ENCODE measurements at places on chromosomes 16 and 17.
A peak's percentile ranks its signal among the peaks of the same experiment; 100 is the strongest.

DNA sequence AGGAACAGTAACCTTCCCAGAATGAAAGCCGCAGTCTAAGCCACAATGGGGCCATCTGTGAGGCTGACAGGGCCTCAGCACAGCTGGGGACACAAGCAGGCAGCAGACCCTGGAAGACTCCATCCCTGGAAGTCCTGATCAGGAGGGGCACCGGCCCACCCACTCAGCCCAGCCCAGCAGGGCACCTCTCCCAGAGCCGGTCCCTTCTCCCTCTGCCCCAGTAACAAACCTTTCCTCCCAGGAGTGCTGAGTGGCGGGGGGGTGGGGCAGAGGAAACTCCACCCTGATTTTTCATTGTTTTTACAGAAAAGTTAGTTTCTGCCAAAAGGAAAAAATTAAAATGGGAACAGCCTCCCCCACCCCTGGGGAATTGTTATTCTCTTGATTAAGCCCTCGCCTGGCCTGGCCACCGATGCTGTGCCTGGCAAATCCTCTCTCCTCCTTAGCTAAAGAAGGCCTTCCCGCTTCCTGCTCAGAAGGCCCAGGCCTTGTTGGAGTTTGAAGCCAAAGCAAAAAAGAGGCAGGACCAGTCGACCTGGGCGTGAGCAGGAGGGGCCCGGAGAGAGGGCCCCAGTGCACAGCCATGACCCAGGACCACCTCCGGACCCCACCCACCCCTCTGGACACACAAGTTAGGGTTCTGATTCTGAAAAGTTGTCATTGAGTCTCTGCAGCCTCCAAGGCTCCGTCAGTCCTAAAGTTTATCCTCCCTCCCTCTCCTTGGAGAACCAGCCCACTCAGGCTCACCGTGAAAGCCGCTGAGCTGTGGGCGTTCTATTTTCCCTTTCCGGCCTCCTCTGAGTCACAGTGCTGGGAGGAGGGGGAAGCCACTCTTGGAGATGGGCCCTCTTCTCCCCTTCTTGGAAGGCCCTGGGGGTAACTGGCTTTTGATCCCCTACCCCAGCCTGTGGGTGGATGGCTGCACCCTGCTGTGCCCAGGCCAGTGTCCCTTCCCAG, 128.4 kb upstream of the TNRC6C start:
- peak; percentile 86 for DNase-seq

DNA sequence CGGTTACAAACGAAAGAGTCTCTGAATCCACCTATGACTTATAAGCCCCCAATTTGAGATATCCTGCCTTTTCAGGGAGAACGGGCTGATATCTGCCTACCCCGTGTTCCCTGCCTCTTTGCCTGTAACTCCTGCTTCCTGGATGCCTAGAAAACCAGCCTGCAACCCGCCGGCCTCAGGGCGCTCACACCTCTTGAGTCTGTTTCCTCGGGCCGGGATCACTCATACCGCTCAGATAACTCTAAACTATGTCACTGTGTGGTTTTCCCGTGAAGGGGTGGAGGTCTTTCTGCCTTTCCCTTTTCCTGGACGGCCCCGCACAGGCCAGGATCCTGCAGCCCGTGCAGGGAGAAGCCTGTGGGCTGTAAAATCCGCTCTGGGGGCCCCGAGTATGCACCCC, 10.4 kb downstream of the RPUSD1 start:
- DNase-seq = peak; percentile 8

GRCh38 chr17:80507965-80508364, 31.6 kb upstream of the NPTX1 start:
- DNase-seq = no peak

DNA sequence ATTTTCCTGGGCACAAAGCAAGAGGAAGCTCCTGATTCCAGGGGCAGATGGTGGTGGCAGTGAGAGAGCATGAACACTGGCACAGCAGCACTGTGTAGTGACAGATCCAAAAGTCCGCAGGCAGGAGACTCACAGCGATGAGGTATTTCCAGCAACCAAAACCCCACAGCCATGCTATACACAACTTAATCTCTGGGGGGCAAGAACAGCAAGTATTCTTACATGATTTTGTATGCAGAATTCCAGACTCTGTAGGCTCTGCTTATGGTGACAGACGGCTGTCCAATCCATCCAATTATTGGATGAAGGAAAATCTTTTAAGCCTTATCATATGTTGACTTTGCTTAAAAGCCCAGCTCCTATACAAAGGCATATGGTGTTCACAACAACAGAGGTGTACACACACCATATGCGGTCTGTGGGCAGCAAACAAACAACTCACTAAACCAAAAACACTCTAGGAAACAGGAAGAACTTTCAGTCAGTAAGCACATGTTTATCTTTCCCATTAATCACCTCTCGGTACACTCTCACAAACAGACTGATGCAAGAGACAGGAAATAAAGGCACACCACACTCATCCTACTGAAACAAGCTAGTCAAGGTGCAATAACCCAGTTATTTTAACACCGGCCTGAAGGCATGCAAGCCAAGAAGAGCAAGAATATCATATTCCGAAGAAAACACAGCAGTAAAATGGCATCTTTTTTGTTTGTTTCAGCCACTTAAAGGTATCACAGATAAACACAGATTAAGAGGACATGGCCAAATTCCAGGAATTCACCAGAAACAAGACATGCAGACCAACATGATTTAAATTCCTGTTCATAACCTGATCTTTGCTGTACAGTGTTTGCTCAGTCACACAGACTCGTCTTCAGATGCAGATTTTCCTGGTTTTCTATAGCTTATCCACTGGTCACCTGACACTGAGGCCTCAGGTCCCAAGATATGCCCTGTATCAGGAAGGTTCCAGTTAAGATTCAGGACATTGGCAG, 47.8 kb downstream of the ERN1 start:
- peak; percentile 81 for DNase-seq

DNA sequence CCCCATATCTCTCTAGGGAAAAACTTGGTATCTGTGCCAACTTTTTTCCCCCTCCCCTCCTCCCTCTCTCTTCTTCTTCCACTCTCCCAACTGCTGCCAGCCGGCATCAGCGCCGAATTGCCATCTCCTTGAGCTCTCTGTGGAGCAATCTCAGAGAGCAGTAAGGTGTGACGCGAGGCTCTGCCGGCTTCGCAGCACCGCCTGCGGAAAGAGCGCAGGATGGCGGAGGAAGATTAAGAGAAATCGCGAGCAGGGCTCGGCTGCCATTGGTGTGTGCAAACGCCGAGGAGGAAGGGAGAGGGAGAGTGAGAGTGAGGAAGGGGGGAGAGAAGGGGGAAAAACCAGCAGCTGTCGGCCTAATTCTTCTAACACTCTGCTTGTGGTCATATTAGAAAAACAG, 44.2 kb downstream of the NEUROD2 start:
- no peak for DNase-seq

DNA sequence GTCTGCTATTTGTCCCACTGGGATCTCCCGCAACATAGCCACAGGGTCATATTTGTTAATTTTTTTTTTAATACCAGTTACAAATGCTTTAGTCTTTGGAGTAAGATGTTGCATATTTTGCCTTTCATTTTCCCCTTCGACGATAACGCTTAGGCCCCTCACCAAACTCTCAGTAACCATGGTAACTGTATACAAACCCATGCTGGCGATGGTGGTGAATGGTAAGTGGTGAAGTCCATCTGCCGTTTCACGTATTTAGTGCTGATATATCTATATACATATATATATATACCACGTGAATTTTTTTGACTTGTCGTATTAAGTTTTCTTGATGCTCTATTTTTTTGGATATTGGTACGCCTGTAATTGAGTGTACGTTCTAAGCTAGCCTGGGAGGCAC, 263.7 kb downstream of the RBFOX1 start:
- DNase-seq = no peak

DNA sequence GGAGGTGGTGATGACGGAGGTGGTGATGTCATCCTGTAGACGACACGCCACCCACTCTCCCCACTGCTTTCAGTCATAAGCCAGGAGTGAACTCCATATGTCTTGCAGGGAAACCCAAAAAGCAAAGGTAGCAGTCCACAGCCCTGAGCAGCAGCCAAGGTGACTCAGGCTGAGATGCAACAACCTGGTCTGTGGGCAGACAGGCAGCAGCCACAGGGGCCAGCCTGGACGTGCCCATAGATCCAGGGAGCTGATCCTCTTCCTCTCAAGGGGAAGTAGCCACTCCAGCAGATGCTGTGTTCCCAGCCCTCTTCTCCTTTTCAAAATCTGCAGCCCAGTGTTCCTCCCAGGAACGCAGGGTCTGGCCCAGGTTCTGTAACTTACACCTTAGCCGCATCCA, 17.3 kb upstream of the CIITA start:
- no peak for DNase-seq

- DNase-seq = peak; percentile 93
These were observed 67.0 kb downstream of the CENPV start for GRCh38 chr17:16286009-16286946.

DNA sequence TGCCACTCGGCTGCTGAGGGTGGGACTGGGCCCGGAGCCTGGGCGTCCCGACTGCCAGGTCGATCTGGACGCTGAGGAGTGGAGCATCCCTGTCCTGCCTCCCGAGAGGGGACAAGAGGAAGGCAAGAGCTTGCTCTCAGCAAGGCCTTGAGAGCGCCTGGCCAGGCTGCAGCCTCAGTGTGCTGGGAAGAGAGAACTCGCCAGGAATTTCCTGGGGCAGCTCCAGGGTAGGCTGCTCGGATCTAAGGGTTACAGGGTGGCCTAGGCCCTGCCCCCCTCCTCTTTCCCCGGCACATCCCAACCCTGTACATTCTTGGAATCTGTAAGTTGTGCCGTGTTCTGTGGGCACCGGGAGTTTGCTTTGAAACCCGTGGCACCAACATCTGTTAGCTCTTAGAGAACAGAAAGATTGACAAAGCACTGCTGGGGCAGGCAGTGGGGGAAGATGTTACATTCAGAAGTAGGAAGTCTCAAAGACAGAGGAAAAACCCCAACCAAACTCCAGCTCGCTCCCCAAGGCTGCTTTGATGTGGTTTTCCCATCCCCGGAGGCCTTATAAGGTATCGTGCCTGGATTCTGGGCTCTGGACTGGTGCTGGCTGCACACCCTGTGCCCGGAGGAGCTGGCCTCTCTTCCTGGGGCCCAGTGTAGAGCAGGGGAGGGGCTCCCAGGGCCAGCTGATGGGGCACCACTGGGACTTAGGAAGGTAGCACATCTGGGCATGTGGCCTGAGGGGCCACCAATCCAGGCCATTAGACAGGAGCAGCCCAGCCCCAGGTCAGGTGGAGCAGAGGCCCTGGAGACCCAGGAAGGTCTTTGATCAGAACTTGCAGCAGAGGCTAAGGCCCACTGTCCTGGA, 55.2 kb downstream of the NKD1 start:
- DNase-seq = peak; percentile 48

GRCh38 chr16:15897834-15898254, 9.4 kb upstream of the CEP20 start:
- DNase-seq = peak; percentile 63

DNA sequence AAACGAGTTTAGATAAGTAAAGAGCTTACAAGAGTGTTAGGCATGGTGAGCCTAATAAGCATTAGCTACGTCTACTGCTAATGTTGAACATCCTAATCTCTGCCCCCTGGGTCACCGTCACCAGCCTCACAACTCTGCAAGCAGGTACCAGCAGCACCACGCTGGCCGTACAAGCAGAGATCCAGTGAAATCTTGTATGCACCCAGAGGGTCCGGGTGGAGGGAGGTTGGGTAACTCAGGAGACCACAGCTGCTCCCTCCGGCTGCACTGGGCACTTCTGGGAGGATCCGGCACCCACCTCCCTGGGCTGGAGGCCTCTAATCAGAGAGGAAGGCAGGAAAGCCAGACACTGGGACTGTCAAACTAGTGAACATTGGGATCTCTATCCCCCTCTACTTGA, 8.4 kb upstream of the OR1F1 start:
- no peak for DNase-seq

DNA sequence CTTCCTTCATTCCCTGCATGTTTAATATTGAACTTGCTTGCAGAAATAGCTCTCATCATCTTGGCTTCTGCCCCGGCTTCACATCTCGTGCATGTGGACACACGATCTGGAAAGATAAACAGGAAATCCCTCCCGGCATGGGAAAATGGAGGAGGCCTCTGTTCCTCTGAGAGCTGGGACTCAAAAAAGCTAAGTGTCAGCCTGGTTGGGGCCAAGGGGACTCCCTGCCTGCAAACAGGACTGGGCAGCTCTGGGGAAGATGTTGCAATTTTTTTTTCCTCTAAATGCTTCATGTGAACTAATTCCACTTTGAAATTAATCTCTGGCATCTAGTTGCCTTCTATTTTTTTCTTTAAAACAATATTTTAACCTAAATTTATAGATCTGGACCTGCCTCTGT, 24.8 kb downstream of the ITPRIPL2 start:
- peak; percentile 89 for DNase-seq

- no peak for DNase-seq
These were observed 152.3 kb downstream of the PCTP start for GRCh38 chr17:55903028-55903690.

- no peak for DNase-seq
These were observed 658 bp downstream of the RABEP2 start for GRCh38 chr16:28924399-28924761.

DNA sequence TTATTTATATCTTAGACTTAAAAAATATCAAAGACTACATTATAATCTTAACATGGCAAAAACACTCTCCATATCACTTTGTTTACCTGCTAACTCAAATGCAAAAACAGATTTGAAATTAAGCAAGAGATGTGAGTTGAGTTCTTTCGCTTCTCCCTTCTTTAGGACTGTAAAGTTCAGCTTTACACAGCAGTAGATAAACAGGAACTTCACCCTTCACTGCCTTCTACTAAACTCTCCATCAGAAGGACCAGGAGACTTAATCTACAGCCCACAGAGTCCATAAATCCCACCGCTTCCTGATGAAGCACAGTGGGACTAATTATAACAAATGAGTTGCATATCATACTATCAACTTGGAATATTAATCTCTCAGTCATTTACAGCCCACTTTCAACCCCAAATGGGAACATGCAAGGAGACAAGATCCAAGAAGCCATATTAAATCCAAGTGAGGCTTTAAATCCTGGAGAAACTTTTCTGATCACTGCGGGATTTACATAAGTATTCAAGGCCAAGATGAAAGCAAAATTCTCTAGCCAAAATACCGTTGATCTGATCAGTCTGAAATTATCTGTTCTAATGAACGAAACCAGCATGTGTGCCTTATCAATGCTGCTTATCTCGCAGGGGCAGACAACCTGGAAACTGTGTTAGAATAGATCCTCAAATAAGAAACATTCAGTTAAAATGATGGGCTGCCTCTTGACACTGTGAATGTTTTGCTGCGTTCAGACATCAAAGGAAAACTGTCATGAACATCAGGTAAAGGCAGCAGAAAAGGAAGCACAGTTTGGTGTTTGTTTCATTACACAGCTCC, 1.6 kb downstream of the AMFR start:
- peak; percentile 30 for DNase-seq

DNA sequence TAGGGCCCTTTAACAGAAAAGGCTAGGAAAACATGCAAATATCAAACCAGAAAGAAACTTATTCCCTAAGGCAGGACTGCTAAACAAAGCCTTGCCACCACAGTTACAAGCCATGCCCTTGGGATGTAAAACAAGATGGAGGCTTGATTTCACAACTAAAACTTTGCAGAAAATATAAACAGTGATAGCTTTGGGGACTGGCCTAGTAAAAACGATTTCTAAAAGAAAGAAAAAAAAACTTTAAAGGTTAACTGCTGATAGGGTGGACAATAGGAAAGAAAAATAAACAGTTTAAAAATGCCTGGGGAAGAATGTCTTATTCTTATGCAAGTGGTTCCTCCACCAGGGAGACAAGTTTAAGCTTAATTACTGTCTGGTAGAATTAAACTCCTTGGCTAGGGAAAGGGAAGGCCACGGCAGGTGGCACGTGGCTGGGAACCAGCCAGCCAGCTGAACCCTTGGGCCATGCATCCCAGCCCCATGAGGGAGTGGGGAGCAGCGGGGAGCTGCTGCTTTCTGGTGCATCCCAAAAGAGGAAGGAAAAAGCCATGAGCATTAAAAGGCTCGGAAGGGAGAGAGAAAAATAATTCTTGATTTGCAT, 10.7 kb upstream of the TMC5 start:
- no peak for DNase-seq

Measured in adipocyte (in vitro differentiated cells).